ENCODE measurements at places on chromosomes 3 and 15.
A peak's percentile ranks its signal among the peaks of the same experiment; 100 is the strongest.

- DNase-seq, result no peak
These were observed 49.1 kb upstream of the KLF13 start for GRCh38 chr15:31277335-31278060.

GRCh38 chr3:54433846-54434245 is 311.5 kb downstream of the CACNA2D3 start:
- DNase-seq, result no peak

DNA sequence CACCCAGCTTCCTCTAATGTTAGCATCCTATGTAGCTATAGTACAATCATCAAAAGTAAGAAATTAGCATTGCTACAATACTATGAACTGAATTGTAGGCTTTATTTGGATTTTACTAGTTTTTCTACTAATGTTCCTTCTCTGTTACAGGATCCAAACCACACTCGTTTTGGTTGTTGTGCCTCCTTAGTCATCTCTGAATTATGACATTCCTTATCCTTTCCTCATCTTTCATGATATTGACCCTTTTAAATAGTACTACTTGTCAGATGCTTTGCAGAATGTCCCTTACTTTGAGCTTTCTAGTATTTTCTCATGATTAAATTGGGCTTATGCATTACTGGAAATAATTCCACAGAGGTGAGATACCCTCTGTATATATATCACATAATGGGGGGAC is 265.4 kb downstream of the VPS13C start:
- peak; percentile 40 for DNase-seq

DNA sequence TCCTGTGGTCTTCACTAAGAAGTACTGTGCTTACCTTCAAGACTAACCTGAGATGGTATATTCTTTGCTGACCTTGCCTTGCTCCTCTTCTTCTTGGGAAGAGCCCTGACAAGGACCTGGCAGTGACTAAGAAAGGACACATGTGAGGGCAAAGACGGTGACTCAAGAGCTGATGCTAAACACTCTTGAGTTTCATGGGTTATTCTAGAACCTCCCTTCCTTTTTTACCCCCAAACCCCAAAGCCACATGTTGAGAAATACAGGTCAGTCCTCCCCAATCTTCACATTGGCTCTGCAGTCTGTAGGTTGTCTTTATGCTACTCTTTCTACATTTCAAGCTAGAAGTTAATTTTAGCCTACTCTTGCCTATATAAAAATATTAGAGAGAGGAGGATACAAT is 200.6 kb downstream of the SEMA6D start:
- no peak for DNase-seq

DNA sequence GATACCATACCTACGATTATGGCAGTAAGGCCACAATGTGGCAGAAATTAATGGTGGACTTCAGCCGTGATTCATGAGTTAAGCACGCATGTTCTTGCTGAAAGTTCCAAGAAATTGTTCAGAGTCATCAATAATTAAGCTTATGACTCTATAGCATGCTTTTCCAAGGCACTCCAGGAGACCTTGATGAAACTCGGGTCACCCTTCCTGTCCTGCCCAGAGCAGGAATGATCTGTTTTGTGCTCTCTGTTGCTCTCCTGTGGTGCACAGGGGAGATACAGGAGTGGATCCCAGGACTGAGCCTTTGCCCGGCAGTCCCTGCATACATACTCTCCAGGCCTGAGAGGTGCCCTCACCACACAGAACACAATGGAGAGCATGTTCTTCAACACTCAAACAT is 141.6 kb upstream of the SLC2A2 start:
- DNase-seq, result no peak

DNA sequence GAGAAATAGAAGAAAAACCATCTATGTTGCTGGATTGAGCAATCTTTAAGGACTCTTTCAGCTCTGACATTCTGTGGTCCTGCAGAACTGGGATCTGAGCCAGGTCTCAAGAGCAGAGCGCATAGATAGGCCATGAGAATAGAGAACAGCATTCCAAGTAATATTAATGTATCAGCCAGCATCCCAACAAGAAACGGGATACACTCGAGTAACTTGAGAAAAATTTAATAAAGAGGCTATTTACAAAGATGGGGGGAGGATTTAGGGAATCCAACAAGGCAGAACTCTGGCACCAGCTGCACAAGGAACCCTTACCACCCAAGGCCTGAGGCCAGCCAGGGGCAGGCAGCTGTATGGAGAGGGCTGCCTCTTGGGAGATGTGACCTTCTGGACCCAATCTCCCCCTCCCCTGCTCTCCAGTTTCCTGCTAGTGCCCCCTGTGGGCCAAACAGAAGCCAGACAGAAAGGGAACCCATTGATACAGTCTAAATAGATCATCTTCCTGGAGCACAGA is 8.2 kb downstream of the TMOD2 start:
- peak; percentile 88 for DNase-seq
